ENCODE measurements at places on chromosomes 1 and 21.

DNA sequence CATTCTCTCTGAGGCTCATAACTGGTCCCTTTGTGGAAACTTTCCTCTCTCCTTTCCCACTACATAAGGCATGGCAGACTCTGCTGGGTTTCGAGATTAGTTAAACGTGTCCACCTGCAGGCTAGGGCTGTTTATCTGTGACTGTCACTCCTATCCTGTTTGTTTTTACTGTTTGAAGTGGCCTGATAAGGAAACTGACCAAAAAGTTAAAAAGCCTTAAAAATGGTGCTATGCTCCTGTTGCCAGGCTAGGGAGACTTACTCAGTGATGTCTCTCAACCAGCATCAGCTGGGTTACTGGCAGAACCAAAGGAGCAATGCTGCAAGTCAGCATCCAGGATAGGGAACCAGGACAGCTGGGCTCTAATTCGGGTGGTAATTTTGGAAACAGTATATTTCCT is 3.9 kb downstream of the PIGV start:
- DNase-seq, result no peak

- DNase-seq, result no peak
Observed at GRCh38 chr1:34911465-34911864, 18.0 kb downstream of the DLGAP3 start.

GRCh38 chr1:21361506-21361905 is 71.2 kb upstream of the ECE1 start:
- DNase-seq, result no peak

DNA sequence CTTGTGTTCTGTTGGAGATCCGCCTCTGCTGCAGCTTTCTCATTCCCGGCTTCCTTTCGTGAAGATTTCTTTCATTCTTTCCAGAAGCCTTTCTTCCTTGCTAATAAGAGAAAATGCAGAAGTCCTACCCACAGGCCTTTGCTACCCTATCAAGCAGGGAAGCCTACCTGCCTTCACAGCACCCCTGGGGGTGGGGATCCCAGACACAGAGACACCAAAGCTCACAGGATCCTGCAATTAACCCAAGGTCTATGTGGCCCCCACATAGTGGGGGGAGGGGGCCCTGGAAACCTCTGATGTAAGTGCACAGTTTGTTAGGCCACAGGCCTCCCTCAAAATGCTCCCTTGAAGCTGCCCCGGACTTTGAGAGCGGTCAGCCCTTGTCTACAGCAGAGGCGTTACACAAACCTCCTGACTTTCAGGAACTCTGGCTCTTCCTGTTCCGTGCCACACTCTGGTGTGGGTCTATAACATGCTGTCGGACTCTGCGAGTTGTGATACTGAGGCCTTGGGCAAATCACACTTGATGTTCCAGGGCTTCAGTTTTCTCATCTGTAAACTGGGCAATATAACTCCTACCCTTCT is 31.2 kb downstream of the NKAIN1 start:
- no peak for DNase-seq

DNA sequence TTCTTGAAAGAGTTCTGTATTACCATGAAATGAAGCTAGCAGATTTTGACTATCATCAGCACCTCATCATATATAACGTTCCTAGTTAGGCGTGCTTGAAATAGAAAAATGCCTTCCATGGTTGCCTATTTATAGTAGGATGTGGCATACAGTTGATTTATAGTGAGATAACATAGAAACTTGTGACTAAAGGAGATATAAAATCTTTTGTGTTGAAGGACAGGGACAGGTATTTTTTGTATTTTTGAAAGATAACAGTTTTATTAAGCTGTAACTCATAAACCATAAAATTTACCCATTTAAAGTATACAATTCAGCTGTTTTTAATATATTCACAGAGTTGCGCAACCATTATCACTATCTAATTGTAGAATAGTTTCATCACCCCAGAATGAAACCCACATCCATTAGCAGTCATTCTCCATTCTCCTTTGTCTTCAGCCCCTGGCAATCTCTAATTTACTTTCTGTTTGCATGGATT is 19.3 kb downstream of the SPEN start:
- no peak for DNase-seq

- DNase-seq, result no peak
Observed at GRCh38 chr21:45370575-45370974, 34.4 kb upstream of the COL18A1 start.

DNA sequence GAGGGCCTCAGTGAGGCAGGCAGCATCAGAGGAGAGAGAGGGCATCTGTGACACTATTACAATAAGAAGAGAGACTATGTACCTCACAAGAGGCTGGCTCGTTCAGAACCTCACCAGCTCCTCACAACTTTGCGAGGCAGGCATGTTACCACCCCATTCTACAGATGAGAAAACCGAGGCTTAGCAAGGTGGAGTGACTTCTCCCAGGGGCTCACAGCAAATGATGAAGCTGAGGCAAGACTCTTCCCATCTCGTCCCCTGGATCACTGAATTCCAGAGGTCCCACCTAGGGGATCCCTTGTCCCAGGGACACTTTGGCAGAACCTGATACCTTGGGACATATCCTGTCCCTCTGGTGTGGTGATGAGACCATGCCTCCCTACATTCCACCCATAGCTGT is 64.4 kb downstream of the DISP3 start:
- DNase-seq, result no peak

GRCh38 chr1:72516826-72517225 is 234.5 kb upstream of the NEGR1 start:
- no peak for DNase-seq

GRCh38 chr1:14782741-14783591 is 184.5 kb downstream of the KAZN start:
- DNase-seq, result no peak

DNA sequence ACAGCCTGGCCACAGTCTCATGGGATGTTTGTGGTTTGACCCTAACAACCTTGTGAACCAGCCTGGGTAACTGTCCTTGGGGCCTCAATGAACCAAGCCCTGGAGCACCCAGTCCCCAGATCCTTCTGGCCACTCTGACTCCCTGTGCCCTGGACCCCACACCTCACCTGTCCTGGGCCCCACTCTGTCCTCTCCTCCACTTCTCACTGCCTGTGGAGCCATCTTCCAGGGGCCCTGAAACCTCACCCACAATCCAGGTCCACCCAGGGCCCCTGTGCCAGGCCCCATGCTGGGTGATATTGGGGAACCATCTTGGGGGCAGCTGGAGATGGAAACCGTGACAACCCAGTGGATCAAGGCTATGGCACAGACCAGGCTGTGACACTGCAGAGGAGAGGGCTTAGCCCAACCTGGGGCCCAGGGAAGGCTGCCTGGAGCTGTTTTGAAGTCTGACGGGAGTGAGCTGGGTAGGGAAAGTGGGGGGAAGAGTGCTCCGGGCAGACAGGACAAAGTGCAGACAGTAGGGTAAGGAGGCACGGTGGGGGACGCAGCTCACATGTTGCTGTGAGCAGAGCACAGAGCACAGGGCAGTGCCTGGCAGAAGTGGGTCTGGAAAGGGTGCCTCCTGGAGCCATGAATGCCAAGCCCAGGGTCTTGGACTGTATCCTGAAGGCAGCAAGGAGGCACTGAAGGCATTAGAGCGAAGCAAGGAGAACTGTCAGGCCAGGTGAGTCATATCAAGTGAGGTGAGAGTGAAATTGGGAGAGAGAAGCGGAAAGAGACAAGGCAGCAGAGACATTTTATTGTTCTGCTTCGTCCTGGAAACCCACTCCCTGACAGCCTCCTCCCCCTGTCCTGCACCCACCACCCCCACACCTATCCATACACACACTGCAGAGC is 12.1 kb upstream of the LRP8 start:
- DNase-seq, result no peak

- no peak for DNase-seq
Observed at GRCh38 chr1:110102081-110102480, 10.2 kb upstream of the UBL4B start.

DNA sequence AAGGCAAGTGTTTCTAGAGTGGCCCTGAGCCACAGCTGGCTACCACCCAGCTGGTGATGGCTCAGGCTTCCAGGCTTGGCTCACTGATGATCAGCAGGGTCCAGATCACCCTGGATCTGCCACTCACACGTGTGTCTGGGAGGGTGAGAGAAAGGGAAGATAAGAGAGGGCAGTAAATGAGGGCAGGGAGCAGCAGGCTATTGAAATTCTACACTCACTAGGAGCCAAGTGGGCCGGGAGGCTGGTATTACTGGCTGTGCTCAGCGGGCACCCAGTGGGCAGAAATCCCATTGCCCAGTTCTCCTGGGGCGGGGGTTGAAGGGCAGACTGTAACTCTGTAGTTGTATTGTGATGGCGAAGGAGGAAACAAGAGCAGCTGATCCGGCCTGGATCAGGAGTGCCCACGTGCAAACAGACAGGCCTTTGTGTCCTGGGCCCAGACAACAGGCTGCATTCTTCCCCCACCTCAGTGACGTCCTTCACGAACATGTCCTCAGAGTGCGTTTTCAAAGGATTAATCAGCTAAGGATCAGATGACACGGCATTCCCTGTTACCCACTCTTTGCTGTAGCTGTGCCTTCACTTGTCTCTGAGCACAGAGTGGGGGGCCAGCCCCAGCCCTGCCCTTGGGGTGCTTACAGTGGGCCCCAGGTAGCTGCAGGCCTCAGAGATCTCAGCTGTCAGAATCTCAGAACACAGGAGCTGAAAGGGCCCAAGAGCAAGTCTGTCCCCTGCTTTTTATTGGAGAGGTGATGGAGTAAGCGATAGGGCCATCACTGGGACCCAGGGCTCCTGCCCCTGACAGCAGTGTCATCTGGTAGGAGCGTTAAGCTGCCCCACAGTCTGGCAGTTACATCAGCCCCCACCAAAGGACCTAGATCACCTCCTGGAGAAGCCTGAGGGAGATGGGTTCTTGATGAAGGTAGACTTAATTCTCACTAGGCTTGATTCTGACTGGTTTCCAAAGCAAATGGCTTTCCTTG is 60.5 kb downstream of the ATP1A1 start:
- no peak for DNase-seq

- DNase-seq, result no peak
Observed at GRCh38 chr1:41368366-41368765, 7.1 kb downstream of the FOXO6 start.

DNA sequence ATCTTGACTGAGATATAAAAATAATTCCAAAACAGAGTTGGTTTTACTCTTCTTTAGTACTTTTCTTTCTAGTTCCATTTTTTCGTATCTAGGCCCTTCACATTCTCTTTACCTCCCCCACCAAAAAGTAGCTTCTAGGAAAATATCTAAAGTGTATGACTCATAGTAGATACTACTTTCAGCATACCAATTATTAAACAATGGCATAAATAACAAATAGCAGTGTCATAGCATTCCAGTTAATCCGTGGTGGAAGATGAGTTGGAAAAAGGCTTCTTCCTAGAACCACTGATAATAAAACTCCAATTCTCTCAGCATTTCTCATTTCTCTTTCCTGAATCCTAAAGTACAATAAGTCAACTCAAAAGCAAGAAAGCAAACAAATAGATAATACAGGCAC is 859.0 kb upstream of the B3GALT2 start:
- no peak for DNase-seq

DNA sequence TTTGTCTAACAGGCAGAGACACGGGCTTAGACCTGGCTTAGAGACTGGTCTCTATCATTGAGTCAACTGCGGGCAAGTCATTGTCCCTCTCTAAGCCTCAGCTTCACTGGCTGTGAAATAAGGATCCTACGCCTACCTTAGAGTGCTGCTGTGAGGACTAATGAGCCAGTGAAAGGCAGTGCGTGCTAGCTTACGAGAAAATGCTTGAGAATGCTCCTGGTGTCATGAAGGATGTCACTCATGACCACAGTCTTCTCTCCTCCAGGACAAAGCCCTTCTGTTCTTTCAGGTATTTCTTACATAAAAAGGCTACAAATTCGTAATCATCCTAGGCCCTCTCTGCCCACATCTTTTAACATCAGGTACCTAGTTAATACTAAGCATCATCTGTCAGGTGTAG is 16.5 kb upstream of the A3GALT2 start:
- DNase-seq, result no peak

- no peak for DNase-seq
Observed at GRCh38 chr1:52158218-52158617, 16.3 kb downstream of the ZFYVE9 start.

GRCh38 chr1:227234998-227235405 is 83.3 kb downstream of the CDC42BPA start:
- peak; percentile 43 for DNase-seq

DNA sequence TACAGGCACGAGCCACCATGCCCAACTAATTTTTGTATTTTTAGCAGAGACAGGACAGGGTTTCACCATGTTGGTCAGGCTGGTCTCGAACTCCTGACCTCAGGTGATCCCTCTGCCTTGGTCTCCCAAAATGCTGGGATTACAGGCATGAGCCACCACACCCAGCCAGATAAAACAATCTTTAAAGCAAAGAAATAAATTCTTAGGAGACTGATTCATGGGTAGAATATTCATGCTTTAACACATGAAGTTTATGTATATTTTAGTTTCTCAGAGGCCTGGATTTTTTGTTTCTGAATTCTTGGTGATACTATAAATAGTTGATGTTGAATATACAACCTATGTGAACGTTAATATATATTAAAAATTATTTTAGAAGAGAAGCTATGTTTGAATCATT is 127.4 kb upstream of the KIAA1614 start:
- no peak for DNase-seq

GRCh38 chr1:37853157-37853556 is 6.2 kb downstream of the MTF1 start:
- no peak for DNase-seq

DNA sequence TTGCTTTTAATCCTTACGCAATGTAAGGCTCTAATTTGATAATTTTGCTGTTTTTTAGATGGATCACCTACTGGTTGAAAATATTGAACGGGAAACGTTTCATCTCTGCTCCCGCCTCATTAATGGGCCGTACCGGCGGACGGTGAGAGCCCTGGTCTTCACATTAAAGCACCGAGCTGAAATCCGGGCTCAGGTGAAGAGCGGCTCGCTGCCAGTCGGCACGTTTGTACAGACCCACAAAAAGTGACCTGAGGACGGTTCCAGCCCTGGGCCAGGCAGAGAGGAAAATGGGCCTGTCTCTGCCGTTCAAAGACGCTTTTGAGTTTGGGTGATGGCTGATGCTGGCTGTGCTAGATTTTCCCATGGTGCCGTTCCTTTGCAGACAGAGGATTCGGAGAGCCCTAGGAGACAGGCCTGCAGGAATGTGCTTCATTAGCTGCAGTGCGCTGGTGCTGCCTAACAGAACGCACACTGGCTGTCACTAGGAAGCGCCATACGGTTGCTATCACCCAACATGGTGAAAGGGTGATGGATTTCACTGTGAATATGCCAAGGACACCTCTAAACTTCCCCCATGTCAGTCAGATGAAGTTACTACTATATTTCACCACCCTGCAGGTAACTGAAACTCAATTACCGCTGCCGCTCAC is 42.9 kb downstream of the TCEANC2 start:
- no peak for DNase-seq

GRCh38 chr1:189708674-189709073 is 769.0 kb downstream of the BRINP3 start:
- DNase-seq, result peak; percentile 35

GRCh38 chr1:22855668-22856606 is 116.7 kb downstream of the LACTBL1 start:
- DNase-seq, result peak; percentile 95

GRCh38 chr1:177451191-177451590 is 280.4 kb downstream of the BRINP2 start:
- no peak for DNase-seq

Data from NCI-H446 treated with DMSO at 0.1 percent for 48 hours (cell line).